WTC11 (cell line): ENCODE measurements at places on chromosomes 16 and 17. TPM values are rescaled to one million over a fixed set of nuclear protein-coding genes. Genes with fewer than 3 reads are reported as not detected.
A peak's percentile ranks its signal among the peaks of the same experiment; 100 is the strongest.

DNA sequence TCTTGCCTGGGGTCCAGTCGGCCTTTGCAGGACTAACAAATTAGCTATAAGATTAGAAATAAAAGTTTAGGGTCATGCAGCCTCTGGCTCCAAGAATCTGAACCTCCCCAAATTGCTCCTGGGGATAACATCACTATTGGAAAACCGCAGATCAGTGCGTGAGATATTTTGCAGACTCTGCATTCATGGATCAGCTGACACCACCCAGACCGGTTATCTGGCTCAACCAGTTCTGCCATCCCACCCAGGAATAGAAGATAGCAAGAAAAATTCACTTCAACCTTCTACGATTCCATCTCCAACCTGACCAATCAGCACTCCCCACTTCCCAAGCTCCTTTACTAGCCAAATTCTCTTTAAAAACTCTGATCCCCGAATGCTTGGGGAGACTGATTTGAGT, 4.3 kb upstream of the PGS1 start:
- no peak for DNase-seq
- no peaks in the 10 kb centered on the region for H3K36me3 ChIP-seq
- peaks cover 66% of the 10 kb centered on the region for H3K4me1 ChIP-seq
- peak overlapping the region; percentile 100 for H3K27ac ChIP-seq
- no peaks in the 10 kb centered on the region for H3K27me3 ChIP-seq

- peak overlapping the region; percentile 20; the same call in 1 of the 2 replicates for H3K27ac ChIP-seq
- H3K4me3 ChIP-seq, result no peak overlapping the region
- peaks cover 5% of the 10 kb centered on the region for H3K36me3 ChIP-seq
- H3K27me3 ChIP-seq, result no peaks in the 10 kb centered on the region
- no peak for DNase-seq
Measured at GRCh38 chr17:2893422-2893914, 97.2 kb downstream of the RAP1GAP2 start.

DNA sequence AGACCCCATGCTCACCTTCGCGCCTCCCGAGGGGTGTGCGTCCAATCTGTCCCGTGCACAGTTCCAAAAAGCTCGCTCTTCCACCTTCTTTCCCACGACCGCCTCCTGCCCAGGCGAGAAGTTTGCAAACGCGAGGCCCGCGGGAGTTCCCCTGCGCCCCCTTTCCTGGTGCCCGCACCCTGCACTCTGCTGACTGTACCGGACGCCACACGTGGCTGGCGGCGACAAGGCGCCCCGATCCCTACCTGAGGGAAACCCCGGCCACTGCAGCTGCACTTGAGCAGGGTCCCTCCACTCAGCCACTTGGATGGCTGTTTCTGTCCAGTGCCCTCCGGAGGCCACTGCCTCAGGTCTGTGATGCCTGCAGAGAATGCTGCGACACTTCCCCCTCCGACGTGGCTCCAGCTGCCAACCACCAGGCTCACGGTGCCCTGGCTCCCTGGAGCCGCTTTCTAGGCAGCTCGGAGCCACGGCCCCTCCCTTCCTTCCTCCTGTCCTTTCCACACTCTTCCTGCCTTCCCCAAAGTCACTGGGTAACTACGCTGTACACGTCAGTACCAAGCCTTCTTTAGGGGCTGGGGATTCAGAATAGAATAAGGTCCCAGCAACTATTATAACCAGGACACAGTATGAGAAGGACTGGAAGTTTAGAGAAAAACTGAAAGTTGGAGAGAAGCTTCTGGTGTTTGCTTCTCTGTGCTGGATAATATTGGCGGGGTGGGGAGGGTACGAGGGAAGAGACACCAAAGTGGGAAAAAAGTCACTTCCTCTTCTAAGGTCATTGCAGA, at the start of gene MLKL:
Gene MLKL, minus strand, starts transcription at position 425 of the 788 bp plus-strand sequence. CDS start 5,105 bp downstream, outside the sequence.
- peak within 1 kb of the TSS; percentile 91 for H3K4me3 ChIP-seq
- H3K27me3 ChIP-seq, result peaks cover 38% of the 10 kb centered on the region
- peak; percentile 57 for DNase-seq
- H3K27ac ChIP-seq, result peak within 1 kb of the TSS; percentile 88
- 0 out of 2 replicates have a peak, but pooled peaks cover 1% of the 10 kb centered on the region for H3K36me3 ChIP-seq

DNA sequence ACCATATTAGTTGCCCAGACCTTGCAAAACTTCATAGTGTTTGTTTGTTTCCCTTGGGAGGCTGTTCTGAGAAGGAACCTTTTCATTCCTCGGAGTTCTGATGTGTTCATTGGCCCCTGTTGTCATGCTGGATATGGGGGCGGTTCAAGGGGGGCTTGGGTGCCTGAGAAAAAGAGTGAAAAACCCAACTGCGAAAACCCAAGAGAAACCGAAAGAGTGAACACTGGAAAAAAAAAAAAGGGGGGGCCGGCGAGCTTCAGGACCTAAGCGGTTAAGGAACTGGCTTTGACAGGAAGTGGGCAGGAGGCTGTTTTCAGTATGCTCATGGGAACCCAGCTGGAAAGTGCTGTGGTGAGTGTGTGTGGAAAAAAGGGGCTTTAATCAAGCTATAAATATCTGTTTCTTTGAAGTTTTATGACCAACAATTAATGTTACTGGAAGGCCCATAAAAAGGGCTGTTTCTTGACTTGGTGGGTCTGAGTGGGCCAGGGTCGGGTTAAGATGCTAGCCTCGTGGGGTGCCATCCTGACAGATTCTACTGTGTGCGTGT, 510.7 kb downstream of the MAF start:
- H3K4me1 ChIP-seq, result peaks cover 3% of the 10 kb centered on the region
- H3K27me3 ChIP-seq, result no peaks in the 10 kb centered on the region; the same call in 1 of the 2 replicates
- H3K36me3 ChIP-seq, result no peaks in the 10 kb centered on the region
- no peak overlapping the region for H3K27ac ChIP-seq
- DNase-seq, result no peak
- no peak overlapping the region for H3K4me3 ChIP-seq

DNA sequence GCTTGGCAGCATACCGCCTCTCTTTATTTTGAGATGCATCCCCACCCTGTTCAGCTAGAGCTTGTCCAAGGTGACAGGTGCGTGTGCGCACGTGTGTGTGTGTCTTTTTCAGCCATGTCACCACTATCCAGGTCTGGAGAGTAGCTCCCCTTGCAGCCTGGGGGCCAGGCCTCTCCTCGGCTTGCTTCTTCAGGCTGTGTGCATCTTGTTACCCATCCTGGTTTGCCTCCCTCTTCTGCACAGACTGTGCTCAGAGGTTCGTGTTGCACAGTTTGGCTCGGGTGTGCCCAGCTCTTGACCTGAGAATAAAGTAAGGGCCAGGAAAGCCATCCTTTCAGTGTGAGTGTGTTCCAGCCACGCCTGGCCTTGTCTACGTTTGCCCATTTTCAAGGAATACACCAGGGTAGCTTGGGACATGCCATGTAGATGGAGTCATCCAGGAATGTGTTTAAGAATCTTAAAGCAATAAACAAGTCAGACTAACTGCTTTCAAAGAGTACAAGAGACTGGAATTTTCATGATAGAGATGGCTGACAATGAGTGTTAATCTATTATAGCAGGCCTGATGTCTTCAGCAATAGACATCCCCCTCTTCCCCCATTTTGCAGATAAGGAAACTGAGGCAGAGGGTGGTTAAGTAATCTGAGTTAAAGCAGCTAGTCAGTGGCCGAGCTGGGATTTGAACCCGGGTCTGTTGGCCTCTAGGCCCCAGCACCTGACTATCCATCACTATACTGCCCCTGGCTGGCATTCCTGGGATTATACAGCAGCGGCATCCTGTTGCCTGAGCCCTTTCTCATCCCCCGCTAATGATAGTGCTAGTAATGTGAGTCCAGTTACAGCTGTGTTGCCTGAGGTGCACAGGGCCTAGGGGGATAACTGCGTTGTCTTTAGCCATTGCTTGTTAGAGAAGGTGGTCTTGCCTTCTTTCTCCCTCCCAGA, 77.9 kb downstream of the KSR1 start:
- DNase-seq, result peak; percentile 36
- H3K27me3 ChIP-seq, result no peaks in the 10 kb centered on the region
- H3K4me3 ChIP-seq, result no peak overlapping the region

DNA sequence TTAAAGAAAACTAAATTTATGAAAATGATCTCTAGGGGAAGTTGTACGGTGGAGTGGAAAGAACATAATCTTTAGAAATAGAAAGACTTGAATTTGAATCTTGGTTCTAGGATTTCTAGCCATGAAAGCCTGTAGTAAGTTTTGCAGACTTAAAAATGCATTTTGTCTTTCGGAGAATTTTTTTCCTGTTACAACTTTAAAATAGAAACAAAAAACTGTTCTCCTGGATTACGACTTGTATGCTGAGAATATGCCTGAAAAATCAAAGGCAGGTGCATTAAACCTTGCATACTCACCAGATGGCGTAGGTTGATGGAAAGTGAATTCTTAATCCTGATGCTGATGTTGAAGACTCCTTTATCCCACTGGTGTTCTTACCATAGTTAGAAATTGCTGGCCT, 7.5 kb upstream of the MPHOSPH6 start:
- no peak for DNase-seq
- no peak overlapping the region for H3K27ac ChIP-seq
- H3K4me1 ChIP-seq, result peaks cover 6% of the 10 kb centered on the region
- H3K4me3 ChIP-seq, result no peak overlapping the region
- H3K36me3 ChIP-seq, result no peaks in the 10 kb centered on the region

DNA sequence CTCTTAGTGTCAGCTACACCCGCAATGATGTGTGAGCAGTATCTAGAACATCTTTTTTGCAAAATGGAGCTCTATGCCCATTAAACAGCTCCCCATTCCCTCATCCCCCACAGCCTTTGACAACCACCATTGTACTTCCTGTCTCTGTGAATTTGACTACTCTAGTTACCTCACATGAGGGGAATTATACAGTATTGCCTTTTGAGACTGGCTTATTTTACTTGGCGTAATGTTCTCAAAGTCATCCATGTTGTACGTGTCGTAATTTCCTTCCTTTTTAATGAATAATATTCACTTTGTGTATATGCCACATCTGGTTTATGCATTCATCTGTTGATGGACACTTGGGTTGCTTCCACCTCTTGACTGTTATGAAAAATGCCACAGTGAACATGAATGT, 23.2 kb upstream of the CCL22 start:
- H3K4me3 ChIP-seq, result no peak overlapping the region
- H3K27ac ChIP-seq, result no peak overlapping the region
- no peaks in the 10 kb centered on the region; the same call in 1 of the 2 replicates for H3K27me3 ChIP-seq

DNA sequence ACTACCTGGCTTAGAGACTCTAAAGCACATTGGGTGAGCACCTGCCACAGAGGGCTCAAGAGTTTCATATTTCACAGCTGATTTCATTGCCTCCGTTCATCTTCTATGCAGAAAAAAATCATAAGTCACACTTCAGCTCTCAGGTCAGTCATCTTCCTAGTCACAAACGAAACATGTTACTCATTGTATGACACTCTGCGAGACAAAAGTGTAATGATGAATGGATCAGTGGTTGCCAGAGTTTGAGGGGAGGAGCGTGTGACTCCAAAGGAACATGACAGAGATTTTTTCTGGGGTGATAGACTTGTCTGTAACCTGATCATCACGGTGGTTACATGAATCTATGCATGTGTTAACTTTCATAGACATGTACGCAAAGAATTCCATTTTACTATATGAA, 195.2 kb upstream of the CNTNAP4 start:
- H3K36me3 ChIP-seq, result 0 out of 2 replicates have a peak, but pooled peaks cover 12% of the 10 kb centered on the region
- no peaks in the 10 kb centered on the region; the same call in 1 of the 2 replicates for H3K27me3 ChIP-seq
- H3K4me1 ChIP-seq, result peaks cover 6% of the 10 kb centered on the region
- DNase-seq, result no peak

- H3K27ac ChIP-seq, result no peak overlapping the region
- DNase-seq, result no peak
- H3K27me3 ChIP-seq, result peaks cover 15% of the 10 kb centered on the region
Measured at GRCh38 chr17:2002767-2003329, 22.3 kb downstream of the RTN4RL1 start.

DNA sequence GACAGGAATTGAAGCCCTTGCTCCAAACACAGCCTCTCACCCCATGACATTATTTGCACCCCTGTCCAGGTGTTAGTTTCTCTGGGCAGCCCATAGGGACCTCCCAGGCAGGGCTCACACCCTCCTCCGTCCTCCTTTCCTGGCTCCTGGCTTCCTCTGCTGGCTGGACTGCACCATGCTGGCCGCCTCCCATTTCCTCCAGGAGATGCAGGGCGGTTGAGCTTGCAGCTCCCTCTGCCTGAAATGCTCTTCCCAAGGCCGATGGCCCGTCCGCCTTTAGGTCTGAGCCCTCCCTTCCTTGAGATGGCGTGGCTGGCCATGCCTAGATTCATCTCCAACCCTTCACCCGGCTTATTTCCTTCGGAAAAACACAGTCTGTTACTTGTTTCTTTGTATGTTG, 334.8 kb downstream of the SNX29 start:
- H3K36me3 ChIP-seq, result no peaks in the 10 kb centered on the region
- peak overlapping the region; percentile 9; the same call in 1 of the 2 replicates for H3K4me3 ChIP-seq
- DNase-seq, result peak; percentile 58
- peaks cover 47% of the 10 kb centered on the region for H3K4me1 ChIP-seq

GRCh38 chr17:50806141-50806643, 29.2 kb upstream of the WFIKKN2 start:
- no peak overlapping the region for H3K4me3 ChIP-seq
- peak; percentile 56 for DNase-seq
- H3K27ac ChIP-seq, result no peak overlapping the region

DNA sequence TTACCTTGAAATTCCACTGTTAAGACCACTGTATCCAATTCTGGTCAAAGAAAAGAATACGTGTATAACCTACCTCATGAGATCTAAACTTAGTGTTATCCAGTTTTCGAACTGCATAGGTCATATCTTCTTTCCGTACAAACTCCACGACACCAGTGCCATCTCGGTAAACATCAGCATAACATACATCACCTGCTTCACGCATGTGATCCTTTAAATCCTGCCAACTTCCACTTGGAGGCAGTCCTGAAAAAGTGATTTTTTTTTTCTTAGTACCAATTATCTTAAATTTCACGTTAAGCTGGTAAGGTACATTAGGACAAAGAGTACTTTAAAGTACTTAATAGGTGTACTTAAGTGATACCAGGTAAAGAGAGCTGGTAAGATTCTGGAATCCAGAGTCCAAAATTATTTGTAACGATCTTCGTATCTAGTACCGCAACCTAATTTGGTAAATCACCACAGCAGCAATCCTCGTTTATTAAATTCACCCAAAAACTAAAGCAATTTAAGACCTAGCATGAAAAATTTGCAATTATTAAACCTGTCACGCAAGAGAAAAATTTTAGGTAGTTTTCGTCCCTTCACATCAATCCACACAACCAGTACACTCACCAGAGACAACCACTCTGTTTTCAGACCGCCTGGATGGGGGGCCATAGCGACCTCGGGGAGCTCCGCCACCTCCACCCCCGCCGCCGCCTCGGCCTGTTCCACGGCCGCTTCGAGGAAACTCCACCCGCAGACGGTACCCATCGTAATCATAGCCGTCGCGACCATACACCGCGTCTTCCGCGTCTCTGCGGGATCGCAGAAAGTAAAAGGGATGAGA, 1.1 kb downstream of the SRSF1 start:
- H3K27ac ChIP-seq, result peak overlapping the region; percentile 100
- no peak for DNase-seq
- H3K4me3 ChIP-seq, result peak overlapping the region; percentile 100
- H3K36me3 ChIP-seq, result peaks cover 51% of the 10 kb centered on the region
- H3K4me1 ChIP-seq, result peaks cover 49% of the 10 kb centered on the region

Gene ADAP2
- 0.69 to 1.7 TPM (median 1.2 TPM) in 3 replicates for total RNA-seq

Gene ASB16
- total RNA-seq, result 0.11 to 0.23 TPM (median 0.14 TPM) in 3 replicates

Gene PLEKHH3
- total RNA-seq, result 33.0 to 40.2 TPM (median 35.6 TPM) in 3 replicates
